Smooth muscle cell of the brain vasculature (primary cell): ENCODE measurements at places on chromosomes 1 and 21.

- no peak for DNase-seq
Measured at GRCh38 chr1:228332797-228333738, 73.6 kb downstream of the TRIM11 start.

GRCh38 chr1:11470912-11471311 lies 8.0 kb upstream of the DISP3 start:
- no peak for DNase-seq

DNA sequence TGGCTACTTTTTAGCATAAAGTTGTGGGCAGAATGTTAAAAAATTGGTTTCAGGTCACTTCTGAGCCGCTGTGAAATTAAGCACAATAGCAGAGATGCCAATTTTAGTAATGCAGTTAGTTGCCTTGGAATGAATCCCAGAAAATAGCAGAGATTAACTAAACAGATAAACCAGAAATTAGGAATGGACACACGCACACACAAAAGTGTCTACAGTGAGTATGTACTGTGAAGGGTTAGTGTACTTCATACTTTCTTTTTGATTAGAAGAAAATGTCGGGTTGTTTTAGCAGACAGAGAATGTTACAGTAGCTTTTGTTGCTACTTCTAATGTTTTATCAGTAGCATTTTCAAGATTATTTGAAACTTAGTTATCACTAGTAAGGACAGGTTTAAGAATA lies 106.7 kb downstream of the LEPR start:
- no peak for DNase-seq

- DNase-seq = no peak
Measured at GRCh38 chr1:115980998-115981993, 5.0 kb downstream of the SLC22A15 start.

GRCh38 chr1:200877010-200877409 lies 4.2 kb downstream of the GPR25 start:
- DNase-seq = no peak

GRCh38 chr1:175219774-175220173 lies 27.2 kb upstream of the KIAA0040 start:
- DNase-seq = no peak

DNA sequence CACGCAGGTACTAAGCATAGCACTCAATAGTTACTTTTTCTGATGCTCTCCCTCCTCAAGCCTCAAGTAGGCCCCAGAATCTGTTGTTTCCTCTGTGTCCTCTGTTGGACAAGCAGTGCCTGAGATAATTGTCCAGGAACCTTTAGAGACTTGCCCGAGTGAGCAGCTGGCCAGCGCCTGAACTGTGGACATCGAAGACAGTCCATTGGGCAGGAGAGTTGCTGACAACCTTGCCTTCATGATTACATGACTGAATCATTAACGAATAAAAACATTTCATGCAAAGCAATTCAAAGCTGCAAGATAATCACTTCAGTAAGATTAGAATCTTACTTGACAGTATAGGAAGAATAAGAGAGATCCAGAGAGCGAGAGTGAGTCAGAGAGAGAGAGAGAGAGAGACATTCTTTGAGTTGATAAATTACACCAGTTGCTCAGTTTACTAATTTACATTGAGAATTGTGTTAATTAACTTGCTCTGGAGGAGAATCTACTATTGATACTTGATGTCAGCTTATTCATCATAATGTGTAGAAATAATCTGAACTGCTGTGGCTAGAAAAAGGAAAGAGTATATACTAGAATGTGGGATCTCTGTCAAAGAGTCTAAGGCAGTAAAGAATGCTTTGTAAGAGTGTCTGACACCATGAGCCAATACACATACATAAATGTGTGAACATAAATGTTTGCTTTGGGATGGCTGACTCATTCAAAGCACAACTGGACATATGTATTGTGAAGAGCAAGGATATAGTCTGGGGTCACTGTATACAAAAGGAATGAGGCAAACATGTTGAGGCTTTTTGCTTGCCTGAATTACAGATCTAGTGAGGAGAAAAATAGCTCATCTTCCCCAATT lies 216.0 kb downstream of the ZNF326 start:
- DNase-seq = no peak

DNA sequence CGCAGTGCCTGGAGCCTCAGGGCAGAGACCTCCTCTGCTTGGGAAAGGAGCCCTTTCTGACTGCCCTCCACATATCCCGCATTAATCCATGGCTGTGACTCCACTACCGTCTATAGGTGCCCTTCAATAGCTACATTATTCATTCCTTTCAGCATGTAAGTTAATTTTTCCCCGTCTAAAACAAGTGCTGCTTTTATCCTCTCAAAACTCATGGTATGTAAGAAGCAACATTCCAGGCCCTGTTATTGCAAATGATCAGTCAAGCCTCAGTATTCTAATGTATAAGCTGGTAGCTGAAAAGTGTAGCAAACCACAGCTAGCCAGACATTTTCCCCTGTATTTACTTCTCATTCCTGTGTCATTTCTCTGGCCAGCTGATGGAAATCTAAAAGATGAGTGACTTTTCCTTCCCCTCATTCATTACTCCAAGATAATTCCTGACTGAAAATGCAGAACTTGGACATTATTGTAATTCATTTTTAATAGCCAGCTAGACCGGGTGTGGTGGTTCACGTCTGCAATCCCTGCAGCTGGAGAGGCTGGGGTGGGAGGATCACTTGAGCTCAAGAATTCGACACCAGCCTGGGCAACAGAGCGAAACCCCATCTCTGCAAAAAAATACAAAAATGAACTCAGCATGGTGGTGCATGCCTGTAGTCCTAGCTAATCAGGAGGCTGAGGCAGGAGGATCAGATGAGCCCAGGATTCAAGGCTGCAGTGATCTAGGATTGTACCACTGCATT lies 88.5 kb upstream of the SOD1 start:
- no peak for DNase-seq

DNA sequence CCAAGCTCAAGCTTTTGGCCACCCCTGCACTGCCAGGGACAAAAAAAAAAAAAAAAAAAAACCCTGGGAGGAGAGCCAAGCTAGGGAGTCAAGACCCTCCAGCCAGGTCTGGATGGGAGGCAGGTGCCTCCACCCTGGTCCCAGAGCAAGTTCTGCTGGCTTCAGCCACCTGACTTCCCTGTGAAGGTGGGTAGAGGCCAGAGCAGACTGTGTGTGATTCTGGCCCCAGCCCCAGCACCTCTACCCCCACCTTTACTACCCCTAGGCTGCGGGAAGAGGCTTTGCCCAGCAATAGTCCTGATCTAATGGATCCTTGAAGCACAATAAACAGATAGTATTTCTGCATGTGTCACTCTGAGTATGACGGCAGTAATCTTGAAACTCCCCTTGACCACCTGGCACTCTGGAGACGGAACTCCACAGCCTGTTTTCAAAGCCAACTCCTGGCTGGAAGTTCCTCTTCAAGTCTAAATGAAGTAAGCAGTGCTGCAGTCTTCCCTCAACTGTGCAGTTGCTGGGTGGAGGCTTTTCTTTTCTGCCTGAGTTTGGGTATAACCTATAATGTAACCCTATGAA lies 9.8 kb downstream of the PDZK1IP1 start:
- no peak for DNase-seq

GRCh38 chr1:2235300-2235998 lies 7.3 kb downstream of the SKI start:
- no peak for DNase-seq

DNA sequence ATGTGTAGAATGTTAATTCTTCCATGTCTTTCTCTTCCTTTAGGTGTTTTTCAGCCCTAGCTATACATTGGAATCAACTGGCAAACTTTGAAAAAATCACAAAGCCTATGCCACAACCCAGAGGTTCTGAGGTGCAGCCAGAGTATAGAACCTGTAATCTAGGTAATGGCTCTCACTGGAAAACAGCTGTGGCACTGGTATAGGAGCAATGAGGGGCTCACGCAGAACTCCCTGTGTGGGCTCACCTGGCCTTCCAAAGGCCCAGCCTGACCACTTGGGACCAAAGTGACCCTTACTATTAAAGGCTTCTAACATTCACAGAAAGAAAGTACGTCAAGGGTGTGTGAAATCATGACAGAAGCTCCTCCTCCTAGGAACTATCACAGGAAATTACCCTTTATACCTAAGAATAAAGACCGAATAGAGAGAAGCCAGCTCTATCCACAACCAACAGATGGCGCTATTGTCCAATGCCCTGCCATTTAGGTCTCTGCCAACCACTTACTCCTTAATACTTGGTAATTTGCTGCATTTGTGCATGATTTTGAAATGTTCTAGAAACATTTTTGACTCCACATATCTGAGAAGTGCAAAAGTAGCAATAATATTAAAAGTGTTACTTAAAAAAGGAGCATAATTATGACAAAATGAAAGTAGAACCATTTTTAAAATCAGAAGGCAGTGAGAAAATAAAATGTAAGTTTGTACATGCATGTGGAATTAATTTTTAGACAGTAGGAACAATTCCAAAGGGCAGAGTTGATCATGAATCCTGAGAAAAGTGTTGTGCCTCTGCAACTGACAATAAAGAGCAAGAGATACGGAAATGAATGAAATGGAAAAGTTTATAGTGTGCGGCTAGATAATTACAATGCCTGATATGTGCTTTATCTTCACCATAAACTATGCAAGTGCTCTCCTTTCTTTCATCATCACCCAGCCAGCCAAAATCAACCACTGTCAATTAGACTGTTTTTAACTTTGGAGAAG lies 93.1 kb upstream of the HAO2 start:
- DNase-seq = no peak

- DNase-seq = no peak
Measured at GRCh38 chr1:36542962-36543515, 60.3 kb upstream of the CSF3R start.

GRCh38 chr1:58895559-58896145 lies 111.8 kb upstream of the JUN start:
- no peak for DNase-seq
